Stimulated activated CD8-positive, alpha-beta memory T cell treated with anti-CD3 and anti-CD28 coated beads, Interleukin-7, amount 100 ng/mL, for 24 hours (primary cell): ENCODE measurements at places on chromosomes 16 and 17.
A peak's percentile ranks its signal among the peaks of the same experiment; 100 is the strongest.

GRCh38 chr16:28534542-28535373 is 4.0 kb downstream of the NUPR1 start:
- DNase-seq: no peak

DNA sequence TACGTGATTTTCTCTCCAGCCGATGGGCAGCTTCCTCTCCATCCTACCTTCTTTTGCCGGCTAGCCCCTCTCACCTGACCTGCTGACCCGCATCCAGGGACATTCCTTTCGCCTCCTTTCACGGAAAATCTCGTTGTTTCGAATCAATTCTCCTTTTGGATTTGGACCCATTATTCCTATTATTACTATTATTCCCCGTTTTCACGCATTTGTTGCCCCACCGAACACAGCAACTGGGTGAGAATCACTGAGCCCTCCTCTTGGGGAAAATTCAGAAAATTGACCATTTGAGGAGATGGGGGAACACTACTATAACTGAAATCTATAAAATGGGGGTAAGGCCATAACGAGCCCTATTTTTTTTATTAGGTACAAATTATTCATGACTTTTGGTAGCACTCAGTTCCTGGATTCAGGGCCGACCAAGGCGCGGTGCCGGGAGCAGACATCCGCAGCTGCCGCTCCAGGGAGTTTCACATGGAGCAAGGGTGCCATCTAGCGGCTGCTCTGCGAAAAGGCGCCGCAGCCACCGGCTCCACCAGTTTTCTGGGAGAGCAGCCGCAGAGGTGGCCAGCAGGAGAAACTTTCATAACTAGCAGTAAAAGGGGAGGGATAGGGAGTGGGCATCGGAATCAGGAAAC is 3.3 kb upstream of the HOXB8 start:
- peak; percentile 69 for DNase-seq

- no peak for DNase-seq
Observed at GRCh38 chr17:46894476-46895151, 28.3 kb upstream of the GOSR2 start.

DNA sequence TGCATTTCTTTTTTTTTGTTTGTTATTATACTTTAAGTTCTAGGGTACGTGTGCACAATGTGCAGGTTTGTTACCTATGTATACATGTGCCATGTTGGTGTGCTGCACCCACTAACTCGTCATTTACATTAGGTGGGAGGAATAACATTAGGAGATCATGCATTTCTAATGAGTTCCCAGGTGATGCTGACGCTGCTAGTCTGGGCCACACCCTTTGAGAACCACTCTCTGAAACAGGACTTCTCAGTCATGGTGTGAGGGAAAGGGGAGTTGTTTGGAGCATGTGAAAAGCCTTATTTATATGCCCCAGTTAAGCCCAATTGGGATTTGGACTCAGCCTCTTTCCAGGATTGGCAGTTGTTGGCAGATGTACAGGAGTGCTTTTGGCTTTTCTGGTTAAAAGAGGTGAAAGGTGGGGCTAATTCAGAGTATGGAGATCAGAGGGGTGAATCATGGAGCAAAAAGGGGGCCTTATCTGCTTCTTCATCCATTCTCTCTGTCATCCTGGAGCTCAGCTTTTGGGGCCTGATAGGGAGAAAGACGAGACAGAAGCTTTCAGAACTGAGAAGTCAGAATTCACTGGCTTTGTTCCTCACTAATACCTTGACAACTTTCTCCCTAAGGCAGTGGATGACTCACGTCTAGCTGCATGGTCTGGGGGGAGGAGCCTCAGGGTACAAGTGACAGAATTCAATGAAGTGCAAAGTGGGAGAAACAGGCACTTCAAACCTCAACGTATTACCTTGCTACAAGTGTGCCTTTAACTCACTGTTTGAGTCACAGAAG is 180.0 kb upstream of the CACNG3 start:
- DNase-seq: peak; percentile 3

DNA sequence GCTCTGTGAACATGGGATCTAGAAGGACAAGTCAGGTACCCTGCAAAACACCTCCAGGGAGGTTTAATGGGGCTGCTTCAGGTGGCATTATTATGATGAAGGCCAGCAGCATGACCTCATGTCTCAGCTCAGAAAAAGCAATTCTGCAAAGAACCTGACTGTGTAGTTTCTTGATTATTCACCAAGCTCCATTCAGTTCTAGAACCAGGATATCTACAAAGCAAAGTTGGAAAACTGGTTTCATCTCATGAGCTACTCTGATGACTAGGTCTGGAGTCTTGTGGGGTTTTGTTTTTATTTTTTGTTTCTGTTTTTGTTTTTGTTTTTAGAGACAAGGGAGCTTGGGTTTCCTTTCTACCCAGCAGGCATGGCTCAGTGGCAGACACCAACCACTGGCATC is 19.0 kb upstream of the LRRC37A3 start:
- no peak for DNase-seq

DNA sequence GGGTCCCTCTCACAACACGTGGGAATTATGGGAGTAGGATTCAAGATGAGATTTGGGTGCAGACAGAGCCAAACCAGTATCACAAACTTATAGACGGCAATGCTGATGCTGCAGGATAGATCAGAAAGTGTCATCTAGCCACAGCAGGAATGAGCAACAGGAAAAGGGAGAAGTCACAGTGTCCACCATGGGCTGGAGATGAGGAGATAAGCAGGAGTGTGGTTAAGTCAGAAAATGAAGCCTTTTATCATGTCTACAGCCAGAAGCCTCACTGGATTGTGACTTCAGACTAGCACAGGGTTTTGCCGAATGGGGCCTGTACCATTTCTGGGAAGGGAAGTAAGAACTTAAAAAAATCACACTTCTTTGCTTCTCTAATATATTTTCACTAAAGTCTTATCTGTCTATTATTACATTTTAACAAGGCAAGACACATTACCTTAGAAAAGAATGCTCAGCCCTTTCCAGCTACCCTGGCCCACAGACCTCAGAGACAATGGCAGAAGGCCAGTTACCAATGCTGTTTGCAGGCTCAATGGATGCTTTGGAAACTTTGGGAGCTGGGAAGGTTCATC is 490.2 kb upstream of the SALL1 start:
- DNase-seq: no peak

GRCh38 chr16:17154981-17155380 is 315.8 kb downstream of the XYLT1 start:
- DNase-seq: no peak

DNA sequence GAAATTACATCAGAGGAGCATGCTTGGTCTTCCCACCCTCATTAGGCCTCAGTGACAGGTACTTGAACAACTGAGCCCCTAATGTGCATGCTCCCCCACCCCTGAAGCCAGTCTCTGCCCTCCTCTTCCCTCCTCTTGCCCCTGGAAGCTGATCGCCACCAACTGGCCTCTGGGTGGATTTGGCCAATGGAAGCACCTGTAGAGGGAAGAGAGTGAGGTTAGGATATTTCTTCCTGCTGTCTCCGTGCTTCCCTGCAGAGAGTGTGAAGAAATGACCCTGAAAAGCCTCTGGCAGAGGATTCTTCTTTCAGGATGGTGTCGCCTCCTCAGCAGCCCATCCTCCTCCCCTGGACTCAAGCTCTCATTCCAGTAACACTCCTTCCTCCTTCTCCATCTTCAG is 5.9 kb upstream of the CBLN1 start:
- no peak for DNase-seq

- no peak for DNase-seq
Observed at GRCh38 chr17:16013943-16014407, 14.4 kb downstream of the TTC19 start.

DNA sequence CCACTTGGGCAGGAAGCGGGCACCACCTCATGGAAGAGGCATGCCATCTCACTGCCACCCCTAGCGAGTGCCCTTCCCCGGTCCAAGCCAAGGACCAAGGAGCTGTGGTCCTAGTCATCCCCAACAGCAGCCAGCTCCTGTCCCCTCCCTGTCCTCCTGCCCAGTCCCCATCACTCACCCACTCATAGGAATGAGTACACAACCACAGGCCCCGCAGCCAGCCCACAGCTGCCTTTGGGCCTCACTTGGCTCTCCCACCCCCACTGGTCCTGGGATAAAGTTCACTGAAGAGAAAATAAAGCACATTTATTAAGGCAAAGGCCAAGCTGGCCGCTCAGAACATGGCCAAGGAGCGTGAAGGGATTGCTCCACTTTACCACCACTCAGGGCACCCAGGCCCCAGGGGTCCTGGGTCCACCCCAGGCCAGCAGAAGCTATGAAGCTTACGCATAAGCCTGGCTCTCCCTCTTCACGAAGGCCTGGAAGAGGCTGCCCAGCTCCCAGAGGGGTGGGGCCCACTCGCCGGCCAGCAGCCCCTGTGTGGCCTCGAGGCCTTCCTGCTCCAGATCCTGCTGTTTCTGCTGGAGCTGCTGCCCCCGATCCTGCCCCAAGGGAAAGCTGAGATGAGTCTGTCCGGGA is 3.6 kb downstream of the SCRN2 start:
- no peak for DNase-seq

- DNase-seq: no peak
Observed at GRCh38 chr16:14669776-14670175, 24.3 kb downstream of the PLA2G10 start.

GRCh38 chr17:56173026-56173425 is 19.8 kb downstream of the ANKFN1 start:
- DNase-seq: no peak

GRCh38 chr16:56520251-56520577 is 390 bp upstream of the BBS2 start:
- no peak for DNase-seq

GRCh38 chr16:49834531-49835151 is 21.3 kb downstream of the ZNF423 start:
- DNase-seq: no peak

DNA sequence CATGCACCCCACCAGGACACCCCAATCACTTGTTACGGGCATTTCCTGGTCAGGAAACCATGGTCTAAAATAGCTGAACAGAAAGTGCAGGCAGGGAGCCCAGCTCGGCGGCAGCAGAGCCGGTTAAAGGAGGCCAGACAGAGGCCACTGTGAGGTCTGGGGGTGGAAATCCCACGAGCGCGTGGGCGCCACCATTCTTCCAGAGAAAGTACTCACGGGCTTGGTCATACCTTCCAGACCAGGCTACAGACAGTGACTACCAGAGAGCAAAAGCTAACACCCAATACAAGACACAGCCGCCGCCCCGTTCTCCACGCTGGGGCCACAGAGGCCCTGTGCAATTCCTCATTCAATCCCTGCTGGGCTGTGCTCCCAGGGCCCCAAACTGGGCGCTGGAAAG is 11.9 kb downstream of the CEP131 start:
- no peak for DNase-seq

DNA sequence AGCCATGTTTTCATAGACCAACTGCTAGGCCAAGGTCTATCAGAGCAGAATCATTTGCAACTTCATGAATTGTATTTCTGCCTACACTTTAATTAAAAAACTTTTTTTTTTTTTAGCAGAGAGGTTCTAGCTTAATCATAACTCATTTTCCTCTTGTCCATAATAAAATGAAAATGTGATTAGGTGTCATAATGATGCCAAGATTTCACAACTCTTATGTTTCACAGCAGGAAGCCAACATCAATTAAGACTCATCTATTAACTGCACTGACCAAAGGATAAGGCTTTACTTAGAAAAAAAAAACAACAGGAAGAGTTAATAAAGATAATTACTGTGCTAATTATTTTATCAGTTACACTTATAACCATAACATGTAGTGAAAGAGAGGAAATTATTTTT is 18.9 kb upstream of the RNF43 start:
- no peak for DNase-seq

DNA sequence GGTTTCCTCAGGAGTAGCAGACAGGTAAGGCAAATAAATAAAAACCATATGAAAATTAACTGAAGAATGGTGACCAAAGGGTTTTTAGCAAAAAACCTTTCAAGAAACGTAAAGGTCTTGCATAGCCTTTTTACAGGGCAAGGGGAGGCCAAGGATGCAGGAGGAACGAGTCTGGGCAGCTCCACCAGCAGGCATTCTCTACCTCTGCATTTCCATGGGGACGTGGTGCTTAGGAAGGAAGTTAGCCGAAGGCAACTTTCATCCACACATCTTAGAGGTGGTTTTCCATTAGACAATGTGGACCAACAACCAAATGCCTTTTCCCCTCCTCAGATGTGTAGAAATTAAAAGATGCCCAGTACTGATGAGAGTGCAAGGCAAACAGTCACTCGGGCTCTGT is 20.7 kb downstream of the TOM1L2 start:
- DNase-seq: no peak

- DNase-seq: no peak
Observed at GRCh38 chr17:21033350-21033749, 9.5 kb downstream of the USP22 start.

- no peak for DNase-seq
Observed at GRCh38 chr16:56649820-56650219, 1.9 kb upstream of the MT1B start.

- DNase-seq: no peak
Observed at GRCh38 chr16:73179705-73180331, 131.9 kb upstream of the ZFHX3 start.

- DNase-seq: no peak
Observed at GRCh38 chr16:81514041-81514559, 69.5 kb downstream of the CMIP start.

GRCh38 chr17:50161911-50162288 is 3.9 kb upstream of the SGCA start:
- DNase-seq: no peak

DNA sequence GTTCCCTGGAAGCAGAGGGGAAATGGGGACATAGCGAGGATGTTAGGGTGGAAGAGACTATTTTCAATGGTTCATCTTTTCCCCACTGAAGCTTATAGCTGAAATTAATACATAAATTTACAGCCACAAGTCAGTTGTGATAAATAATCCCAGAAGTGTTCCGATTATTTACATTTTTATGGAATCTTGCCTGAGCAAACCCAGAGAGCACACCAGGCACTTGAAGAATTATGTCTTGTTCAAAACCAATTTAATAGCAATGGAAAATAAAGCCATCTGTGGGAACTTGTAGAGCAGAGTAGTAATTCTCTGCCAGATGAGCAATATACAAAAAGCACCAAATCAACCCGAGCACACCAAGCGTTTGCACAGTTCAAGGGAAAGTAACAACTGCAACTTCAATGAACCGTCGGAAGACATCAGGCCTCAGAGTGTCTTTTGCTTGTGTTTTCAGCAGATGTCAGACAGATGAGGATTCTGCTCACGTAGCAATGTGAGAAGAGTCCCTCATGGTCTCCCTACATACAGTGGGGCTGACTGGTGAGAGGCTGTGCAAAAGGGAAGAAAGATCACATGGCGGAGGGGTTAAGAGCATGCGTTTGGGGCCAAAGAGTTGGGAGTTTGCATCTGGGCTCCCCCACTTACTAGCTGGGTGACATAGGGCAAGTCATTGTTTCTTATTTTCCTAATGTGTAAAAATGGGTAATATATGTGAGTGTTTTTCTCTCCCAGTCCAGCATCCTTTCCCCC is 148.7 kb upstream of the HS3ST2 start:
- DNase-seq: no peak
